Heart left ventricle (tissue), 16 donors: ENCODE measurements at places on chromosomes 3 and 15. TPM values are rescaled to one million over a fixed set of nuclear protein-coding genes. Genes with fewer than 3 reads are reported as not detected.

The PPP2R3A gene
- 95.5 TPM for total RNA-seq

The TRH gene
- not detected for total RNA-seq

The SLC12A8 gene
- not detected for total RNA-seq

The COMMD4 gene
- total RNA-seq, result 66.9 TPM

The EIF4E3 gene
- total RNA-seq, result 48.6 TPM

The RLBP1 gene
- total RNA-seq, result not detected

- no peak overlapping the region for H3K27ac ChIP-seq
- H3K4me1 ChIP-seq, result peaks cover 5% of the 10 kb centered on the region
- H3K4me3 ChIP-seq, result no peak overlapping the region
- DNase-seq, result no peak
- H3K27me3 ChIP-seq, result no peaks in the 10 kb centered on the region
Measured at GRCh38 chr3:153633407-153633806, 471.4 kb downstream of the RAP2B start.

- no peak overlapping the region for H3K27ac ChIP-seq
- no peaks in the 10 kb centered on the region for H3K27me3 ChIP-seq
- H3K4me3 ChIP-seq, result no peak overlapping the region
- no peaks in the 10 kb centered on the region for H3K4me1 ChIP-seq
- no peak for DNase-seq
Measured at GRCh38 chr15:85886309-85886811, 91.6 kb upstream of the KLHL25 start.

DNA sequence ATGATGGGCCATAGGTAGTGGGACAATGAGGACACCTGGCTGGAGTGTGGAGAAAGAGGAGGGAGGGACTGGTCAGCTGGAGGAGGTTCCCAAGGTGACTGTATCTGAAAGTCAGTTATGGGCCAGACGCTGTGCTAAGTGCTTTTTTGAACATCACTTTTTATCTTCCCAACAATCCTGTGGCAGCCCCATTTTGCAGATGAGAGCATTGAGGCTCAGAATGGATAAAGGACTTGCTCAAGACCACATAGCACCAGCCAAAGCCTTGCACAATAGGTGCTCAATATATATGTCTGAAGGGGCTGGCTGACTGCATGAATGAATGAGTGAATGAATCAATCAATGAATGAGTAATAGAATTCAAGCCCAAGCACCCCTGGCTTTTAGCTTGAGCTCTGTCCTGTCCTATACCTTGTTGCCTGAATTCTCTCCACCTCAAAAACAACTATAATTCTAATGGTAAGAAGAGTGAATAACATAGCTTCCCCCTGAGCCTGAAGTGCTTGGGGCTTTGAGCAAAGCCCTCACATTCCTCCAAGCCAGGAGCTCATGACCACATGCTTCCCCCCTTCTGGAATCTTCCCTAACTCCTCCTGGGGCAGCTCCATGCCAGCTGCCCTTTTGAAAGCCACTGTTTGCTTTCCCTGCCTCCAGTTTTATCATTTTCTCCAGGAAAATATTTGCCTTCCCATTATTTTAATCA is 150.9 kb downstream of the RPLP1 start:
- H3K36me3 ChIP-seq, result no peaks in the 10 kb centered on the region
- no peaks in the 10 kb centered on the region for H3K27me3 ChIP-seq
- no peak for DNase-seq
- no peak overlapping the region for H3K27ac ChIP-seq
- no peak overlapping the region for H3K4me3 ChIP-seq
- no peaks in the 10 kb centered on the region for H3K4me1 ChIP-seq

DNA sequence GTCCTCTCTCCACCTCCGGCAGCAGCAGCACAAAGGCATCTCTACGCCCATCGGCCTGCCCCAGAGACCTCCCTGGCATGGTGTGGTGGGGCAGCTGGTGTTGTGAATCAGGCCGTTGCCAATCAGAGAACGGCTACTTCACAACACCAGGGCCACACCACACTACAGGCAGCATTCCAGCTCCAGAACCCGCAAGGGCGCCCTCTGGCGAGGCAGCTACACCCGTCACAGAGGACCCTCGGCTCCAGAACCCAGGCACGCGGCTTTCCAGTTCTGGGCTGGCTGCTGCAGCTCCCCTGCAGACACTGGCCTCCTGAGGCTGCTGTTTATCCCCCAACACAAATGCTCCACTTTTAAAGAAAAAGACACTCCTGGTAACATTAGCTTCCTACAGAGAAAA is 127.5 kb upstream of the TOPAZ1 start:
- H3K27me3 ChIP-seq, result no peaks in the 10 kb centered on the region
- H3K27ac ChIP-seq, result no peak overlapping the region
- no peak overlapping the region for H3K4me3 ChIP-seq
- H3K36me3 ChIP-seq, result no peaks in the 10 kb centered on the region
- H3K4me1 ChIP-seq, result no peaks in the 10 kb centered on the region

GRCh38 chr3:59064276-59064675 is 14.5 kb upstream of the CFAP20DC start:
- no peaks in the 10 kb centered on the region for H3K27me3 ChIP-seq
- no peaks in the 10 kb centered on the region for H3K4me1 ChIP-seq
- DNase-seq, result no peak
- no peak overlapping the region for H3K4me3 ChIP-seq

DNA sequence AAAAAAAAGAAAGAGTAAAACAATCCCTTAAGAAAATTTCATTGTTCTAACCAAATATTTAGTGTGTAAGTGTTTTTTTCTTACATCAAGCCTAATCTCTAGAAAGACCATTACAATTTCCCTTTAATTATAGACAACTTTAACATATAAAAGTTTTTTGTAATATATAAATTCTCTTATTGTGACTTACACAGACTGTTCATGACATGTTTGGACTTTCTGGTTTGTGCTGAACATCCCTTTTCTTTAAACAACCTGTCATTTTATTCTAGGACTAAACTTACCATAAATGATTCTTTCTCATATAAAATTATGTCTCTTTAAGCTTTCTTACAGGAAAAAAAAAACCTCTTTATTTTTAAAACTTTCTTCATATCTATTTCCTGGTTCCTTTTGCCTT is 13.0 kb upstream of the BTLA start:
- no peak overlapping the region for H3K27ac ChIP-seq
- no peak overlapping the region for H3K4me3 ChIP-seq
- H3K36me3 ChIP-seq, result no peaks in the 10 kb centered on the region
- no peaks in the 10 kb centered on the region for H3K27me3 ChIP-seq

- H3K27ac ChIP-seq, result no peak overlapping the region
- H3K36me3 ChIP-seq, result no peaks in the 10 kb centered on the region
- H3K4me1 ChIP-seq, result no peaks in the 10 kb centered on the region
- H3K4me3 ChIP-seq, result no peak overlapping the region
- DNase-seq, result no peak
Measured at GRCh38 chr3:23793528-23794134, 12.1 kb upstream of the UBE2E1 start.

DNA sequence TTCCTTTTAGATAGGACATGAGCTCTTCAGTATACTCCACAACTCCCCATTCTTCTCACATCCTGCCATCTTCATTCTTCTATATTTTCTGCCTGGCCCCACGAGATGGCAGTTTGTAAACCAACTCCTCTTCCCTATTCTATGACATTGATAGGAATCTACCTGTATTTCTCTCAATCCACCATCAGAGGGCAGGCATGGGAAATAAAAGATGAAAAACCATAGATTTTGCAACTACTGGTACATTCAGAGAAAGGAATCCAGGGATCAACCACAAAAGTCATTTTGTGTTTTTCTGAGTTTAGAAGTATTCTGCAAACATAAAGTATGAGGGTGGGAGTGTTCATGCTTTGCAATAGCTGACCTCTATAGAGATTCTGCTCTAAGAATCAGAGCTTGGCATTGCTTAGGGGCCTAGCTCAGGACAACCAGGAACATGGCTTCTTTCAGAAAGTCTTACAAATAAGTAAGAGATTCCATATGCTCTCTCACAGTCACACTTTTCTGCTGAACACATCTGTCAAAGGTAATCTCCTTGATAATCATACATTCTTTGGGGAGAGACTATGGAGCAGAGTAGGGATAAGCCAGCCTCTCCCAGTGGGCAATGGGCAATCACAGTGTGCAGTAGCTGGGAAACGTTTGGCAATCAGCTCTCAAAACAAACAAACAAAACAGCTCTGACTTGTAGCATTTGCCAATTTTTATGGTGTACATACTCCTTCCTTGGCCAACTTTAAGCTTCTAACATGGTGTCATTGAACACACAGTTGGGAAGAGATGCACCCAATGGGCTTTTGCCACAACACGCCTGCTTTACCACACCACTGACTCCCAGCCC is 43.1 kb upstream of the SLC25A36 start:
- H3K27me3 ChIP-seq, result no peaks in the 10 kb centered on the region
- H3K36me3 ChIP-seq, result no peaks in the 10 kb centered on the region
- no peak overlapping the region for H3K27ac ChIP-seq
- no peak for DNase-seq
- H3K4me3 ChIP-seq, result no peak overlapping the region
- H3K4me1 ChIP-seq, result no peaks in the 10 kb centered on the region

- H3K27ac ChIP-seq, result peak overlapping the region; percentile 65
- H3K4me1 ChIP-seq, result peaks cover 51% of the 10 kb centered on the region
- no peaks in the 10 kb centered on the region for H3K36me3 ChIP-seq
- peak; percentile 78 for DNase-seq
- H3K27me3 ChIP-seq, result no peaks in the 10 kb centered on the region
Measured at GRCh38 chr3:46690798-46691197, 2.7 kb downstream of the ALS2CL start.

DNA sequence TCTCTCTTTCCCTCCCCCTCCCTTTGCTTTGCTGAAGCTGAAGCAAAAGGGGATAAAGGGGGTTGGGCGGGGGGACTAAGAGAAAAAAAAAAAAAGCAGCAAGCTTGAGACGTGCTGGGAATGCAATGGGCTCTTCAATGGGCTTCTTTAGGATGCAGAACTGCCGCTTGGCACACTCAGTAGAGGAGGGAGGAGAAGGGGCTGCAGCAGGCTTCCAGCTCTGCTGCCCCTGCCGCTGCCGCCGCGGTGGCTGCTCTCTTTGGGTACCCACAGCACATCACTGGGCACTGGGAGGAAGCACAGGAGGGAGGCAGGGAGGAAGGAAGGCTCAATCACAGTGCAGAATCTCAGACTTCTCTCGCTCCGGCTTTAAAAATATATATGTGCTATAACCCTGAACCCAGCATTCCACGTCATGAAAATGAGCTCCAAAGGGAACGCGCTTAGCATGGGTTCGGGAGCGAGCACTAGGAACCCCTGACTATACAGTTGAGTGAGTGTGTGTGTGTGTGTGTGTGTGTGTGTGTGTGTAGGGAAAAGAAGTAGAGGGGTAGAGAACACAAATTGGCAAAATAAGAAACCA is 3.5 kb downstream of the SLITRK3 start:
- H3K4me1 ChIP-seq, result peaks cover 18% of the 10 kb centered on the region
- H3K27me3 ChIP-seq, result peaks cover 66% of the 10 kb centered on the region
- no peak overlapping the region for H3K4me3 ChIP-seq
- no peaks in the 10 kb centered on the region for H3K36me3 ChIP-seq

DNA sequence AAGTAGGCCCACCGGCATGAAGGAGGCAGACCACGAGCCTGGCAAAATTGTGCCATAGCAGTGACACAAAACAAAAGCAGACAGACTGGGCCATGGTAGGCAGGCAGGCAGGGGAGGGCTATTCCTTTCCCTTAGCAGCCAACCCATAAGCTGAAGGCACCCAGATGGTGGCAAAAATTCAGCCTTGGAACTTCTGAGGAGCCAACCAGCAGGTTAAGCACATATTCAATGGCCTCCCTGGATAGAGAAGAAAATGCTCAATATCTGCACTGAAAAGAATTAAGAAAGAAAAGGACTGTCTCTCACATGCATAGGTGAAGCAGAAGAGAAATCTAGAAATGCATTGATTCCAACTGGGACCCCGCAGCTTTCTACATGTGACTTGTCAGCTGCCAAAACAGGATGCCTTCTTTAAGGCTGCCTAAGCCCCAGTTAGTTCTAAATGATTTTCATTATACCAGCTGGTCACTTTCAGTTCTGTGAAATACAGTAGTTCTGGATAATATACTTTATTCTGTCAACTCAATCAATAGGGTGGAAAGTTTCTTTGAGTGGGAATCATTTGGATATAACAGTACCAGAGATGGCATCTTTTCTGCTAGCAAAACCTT is 2.7 kb downstream of the PRICKLE2 start:
- no peaks in the 10 kb centered on the region for H3K27me3 ChIP-seq
- peak overlapping the region; percentile 42 for H3K4me3 ChIP-seq
- no peaks in the 10 kb centered on the region for H3K36me3 ChIP-seq

DNA sequence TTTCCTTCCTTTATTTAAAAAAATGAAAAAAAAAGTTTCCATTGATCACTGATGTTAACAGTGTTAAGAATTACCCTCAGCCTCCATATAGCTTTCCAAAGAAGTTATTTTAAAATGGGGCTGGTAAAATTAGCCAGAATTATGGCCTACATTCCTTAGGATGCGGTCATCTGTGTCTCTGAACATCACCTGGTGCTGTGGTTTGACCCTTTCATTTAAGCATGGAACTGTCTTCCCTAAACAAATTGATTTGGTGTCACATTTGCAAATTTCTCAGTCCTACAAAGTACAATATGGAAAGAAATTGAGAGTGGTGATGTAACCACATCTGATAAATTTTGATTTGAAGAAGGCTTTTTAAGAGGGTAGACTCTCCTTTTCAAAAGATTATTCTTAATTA is 40.3 kb upstream of the ZPLD1 start:
- no peaks in the 10 kb centered on the region for H3K36me3 ChIP-seq
- no peak for DNase-seq
- no peaks in the 10 kb centered on the region for H3K27me3 ChIP-seq
- H3K4me1 ChIP-seq, result no peaks in the 10 kb centered on the region

- no peaks in the 10 kb centered on the region for H3K27me3 ChIP-seq
- peaks cover 38% of the 10 kb centered on the region for H3K36me3 ChIP-seq
- DNase-seq, result no peak
- H3K27ac ChIP-seq, result no peak overlapping the region
- peaks cover 79% of the 10 kb centered on the region for H3K4me1 ChIP-seq
Measured at GRCh38 chr15:78041946-78042345, 35.6 kb downstream of the TBC1D2B start.

GRCh38 chr3:66723231-66723630 is 222.4 kb upstream of the LRIG1 start:
- H3K4me1 ChIP-seq, result no peaks in the 10 kb centered on the region
- no peak overlapping the region for H3K27ac ChIP-seq
- H3K4me3 ChIP-seq, result no peak overlapping the region
- no peaks in the 10 kb centered on the region for H3K36me3 ChIP-seq

DNA sequence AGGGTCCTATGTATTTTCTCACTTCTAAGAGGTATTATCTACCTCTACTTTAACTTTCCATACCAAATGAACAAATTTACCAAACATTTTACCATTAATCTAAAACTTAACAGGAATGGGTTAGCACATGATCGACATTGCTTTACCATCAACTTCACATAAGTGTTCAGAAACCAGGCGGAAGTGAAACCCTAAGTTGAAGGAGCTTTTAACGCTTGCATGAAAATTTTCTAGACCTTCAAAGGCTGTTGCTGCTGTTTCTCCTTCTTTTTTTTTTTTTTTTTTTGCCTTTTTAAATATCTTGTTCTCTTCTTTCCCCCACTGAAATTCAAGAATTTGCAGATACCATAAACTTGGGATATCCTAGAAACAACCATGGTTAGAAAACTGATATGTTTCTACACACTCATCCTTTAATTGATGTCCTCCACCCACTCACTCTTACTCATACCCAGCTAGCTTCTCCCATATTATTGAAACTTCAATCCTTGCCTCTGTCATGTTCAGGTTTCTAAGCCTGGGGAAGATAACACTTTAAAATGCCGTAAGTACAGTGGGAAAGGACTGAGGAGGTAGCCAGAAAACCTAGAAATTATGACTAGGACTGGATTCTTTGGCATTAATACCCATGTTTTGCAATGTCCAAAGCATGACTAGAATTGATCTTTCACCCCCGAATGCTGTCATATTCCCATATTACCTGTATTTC is 24.7 kb downstream of the MYO5A start:
- H3K4me1 ChIP-seq, result no peaks in the 10 kb centered on the region
- no peaks in the 10 kb centered on the region for H3K36me3 ChIP-seq
- DNase-seq, result no peak
- H3K27me3 ChIP-seq, result no peaks in the 10 kb centered on the region

GRCh38 chr15:33171202-33171601 is 23.3 kb downstream of the FMN1 start:
- H3K4me3 ChIP-seq, result no peak overlapping the region
- no peak for DNase-seq
- no peak overlapping the region for H3K27ac ChIP-seq
